ENCODE measurements at places on chromosomes 7 and 10.
A peak's percentile ranks its signal among the peaks of the same experiment; 100 is the strongest.

GRCh38 chr10:102501201-102502028 lies 1.1 kb downstream of the ACTR1A start:
- DNase-seq: no peak

DNA sequence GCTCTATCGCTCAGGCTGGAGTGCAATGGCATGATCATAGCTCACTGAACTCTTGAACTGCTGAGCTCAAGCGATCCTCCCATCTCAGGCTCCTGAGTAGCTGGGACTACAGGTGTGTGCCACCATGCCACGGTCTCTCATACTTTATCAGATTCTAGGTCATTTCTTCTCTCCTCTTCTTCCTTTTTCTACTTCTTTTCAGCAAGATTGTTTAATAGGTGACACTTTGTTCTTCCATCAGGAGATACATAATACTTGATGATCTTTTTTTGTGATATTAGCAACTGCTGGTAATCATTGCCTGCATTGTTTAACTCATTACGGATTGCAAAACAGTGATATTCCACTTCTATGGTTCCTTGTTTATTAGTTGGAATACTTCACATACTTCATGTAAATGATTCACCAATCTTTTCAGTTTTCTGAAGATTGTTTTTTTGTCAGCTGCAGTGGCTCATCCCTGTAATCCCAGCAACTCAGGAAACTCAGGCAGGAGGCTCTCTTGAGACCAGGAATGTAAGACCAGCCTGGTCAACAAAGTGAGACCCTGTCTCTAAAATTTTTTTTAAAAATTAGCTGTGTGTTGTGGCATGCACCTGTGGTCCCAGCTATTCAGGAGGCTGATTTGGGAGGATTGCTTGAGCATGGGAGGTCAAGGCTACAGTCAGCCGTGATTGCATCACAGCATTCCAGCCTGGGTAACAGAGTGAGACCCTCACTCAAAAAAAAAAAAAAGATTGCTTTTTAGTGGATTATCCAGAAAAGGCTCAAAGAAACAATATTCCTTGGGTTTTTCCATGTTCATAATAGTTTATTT lies 36.2 kb upstream of the CHST3 start:
- DNase-seq: no peak

- DNase-seq: peak; percentile 53
Measured at GRCh38 chr7:94655848-94656657, at the start of gene SGCE. Gene SGCE (minus strand): TSS chr7:94656133. CDS start chr7:94656098, 35 bp downstream.

DNA sequence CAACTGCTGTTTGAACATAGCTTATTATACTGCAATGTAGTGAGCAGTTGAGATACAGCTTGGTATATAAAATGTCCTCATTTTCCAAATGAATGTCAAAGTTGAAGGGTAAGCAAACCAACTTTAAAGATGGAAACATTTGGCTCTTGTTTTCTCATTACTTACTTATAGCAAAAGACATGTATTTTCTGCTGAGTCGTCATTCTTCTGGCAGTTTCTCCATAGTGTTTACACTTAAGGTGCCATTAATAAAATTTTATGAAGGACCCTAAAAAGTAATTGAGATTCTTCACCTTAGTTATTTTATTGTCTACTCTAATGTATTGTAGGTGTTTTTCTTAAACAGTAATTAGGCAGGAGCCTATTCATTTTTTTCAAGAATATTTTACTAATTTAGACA lies 68.6 kb downstream of the INSYN2A start:
- DNase-seq: no peak

- no peak for DNase-seq
Measured at GRCh38 chr10:67819768-67820204, 18.2 kb downstream of the DNAJC12 start.

DNA sequence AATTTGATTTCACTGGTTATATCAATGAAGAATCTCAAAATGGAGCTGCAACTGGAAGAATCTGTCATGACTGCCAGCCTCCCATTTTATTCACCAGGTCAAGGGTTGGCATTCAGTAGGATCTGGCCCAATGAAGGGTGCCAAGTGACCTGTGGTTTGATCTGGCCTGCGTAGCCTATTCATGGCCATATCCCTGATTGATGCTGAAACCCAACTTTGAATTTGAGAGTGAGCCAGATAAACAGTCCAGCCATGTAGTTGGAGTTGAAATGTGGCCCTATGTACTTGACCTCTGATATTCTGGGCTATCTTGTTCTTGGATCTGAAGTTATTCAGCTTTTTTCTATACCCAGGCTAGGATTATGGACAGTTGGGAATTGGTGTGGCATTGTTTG lies 1.5 kb downstream of the MKLN1 start:
- no peak for DNase-seq

GRCh38 chr7:120944826-120945562 lies 5.6 kb upstream of the ING3 start:
- no peak for DNase-seq

DNA sequence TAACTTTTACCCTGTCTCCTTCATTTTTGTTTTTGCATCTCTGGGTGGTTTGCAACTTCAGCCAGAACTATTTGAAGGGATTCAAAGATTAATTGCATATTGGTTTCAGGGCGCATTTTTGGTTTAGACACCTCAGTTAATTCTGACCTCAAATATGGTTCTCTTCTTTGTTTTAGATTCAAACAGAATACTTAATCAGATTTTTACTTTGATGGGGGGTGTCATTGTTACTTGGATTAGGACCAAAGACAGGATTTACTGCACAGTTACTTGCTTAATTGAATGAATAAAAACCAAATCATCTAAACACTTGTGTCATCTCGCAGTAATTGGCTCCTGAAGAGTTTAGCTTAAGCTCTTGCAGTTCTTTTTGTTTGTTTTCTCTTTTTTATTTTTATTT lies 100.9 kb downstream of the PHTF2 start:
- no peak for DNase-seq

DNA sequence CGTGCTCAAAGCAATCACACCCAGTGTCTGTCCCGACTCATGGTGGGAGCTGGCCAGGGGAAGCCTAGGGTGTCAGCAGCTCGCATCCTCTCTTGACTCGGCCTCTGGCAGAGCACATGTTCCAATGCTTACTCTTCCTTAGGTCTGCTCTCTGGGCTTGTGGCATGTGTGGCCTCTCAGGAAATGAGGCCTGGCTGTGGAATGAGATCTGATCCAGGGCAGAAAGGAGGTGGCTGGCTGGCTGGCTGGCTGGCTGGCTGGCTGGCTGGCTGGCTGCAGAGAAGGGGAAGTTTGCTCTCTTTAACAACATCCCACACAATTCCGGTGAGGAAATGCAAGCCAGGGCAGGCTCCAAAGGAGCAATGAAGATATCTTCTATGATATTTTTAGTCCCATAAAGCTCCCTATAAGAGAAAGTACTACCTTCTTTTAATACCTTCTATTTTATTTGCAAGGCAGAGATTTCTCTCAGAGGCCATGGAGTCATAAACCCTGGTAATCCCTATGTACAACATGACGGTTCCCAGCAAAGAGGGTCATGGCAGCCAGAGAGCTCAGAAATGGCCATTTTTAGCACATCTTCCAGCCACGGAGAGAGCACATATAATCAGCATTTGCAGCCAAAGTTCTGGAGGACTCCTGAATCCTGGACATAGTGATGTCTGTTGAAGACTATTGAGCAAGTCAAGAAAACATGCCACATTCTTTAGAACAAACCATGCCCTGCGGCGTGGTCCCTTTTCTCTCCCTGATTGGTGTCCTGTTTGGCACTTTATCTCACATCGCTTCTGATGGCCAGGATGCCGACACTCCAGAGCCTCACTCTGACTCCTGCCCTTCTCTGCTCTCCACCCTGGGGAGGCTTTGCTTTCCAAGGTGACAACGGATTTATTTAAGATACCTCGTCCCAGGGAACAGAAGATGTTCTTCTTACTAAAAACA lies 153.7 kb downstream of the FANK1 start:
- no peak for DNase-seq

GRCh38 chr10:17792991-17793390 lies 16.2 kb upstream of the MRC1 start:
- no peak for DNase-seq

DNA sequence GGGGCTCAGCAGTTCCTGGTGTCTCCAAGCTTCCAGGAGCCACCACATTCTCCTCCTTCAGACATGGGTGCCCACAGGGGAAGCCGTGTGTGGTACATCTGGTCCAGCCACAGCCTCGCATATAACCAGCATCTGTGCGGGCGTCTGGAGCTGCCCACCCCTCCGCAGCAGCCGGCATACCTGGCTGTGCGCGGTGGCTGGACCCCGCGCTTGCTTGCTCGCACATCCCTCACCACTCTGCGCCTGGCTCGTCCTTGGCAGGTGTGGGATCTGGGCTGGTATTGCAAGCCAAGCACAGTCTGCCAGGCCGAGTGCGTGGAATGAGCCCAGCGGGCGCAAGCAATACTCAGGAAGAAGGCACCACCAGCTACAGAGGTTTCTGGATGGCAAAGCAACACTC lies 117.7 kb upstream of the MBL2 start:
- no peak for DNase-seq

GRCh38 chr7:1247527-1248041 lies 14.9 kb downstream of the UNCX start:
- no peak for DNase-seq

DNA sequence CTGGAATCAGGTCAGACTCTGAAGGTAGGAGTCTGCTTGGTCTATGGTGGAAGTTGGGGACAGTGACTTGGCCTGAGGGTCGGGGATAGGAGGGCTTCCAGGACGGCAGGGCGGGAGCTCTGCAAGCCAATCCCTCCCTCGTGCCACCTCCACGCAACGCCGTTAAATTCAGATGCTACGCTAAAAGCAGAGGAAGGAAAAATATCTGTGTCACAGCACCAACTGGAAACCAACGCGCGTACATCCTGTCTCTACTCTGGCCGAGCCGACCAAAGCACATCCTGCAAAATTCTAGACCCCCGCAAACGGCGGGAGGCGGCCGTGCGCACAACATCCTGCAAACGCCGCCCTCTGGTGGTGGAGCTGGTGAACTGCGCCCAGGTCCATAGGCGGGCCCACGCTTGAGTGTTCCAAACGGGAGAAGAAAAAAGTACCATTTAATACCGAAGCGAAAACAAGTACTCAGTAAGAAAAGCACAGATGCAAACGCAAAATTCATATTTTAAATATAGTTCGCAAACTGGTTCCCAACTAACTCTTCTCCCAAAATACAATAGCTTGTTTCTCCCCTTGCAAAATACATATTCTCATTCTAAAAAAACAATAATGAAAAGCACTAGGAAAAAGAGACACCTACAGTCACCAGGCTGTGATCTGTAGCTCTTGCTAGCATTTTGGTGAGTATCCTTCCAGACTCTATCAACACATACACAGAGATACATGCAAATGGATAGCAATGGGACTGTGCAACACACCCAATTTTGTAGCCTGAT lies 45.7 kb upstream of the HSPA12A start:
- peak; percentile 72 for DNase-seq

- DNase-seq: peak; percentile 26
Measured at GRCh38 chr10:119498889-119499676, 43.4 kb downstream of the RGS10 start.

DNA sequence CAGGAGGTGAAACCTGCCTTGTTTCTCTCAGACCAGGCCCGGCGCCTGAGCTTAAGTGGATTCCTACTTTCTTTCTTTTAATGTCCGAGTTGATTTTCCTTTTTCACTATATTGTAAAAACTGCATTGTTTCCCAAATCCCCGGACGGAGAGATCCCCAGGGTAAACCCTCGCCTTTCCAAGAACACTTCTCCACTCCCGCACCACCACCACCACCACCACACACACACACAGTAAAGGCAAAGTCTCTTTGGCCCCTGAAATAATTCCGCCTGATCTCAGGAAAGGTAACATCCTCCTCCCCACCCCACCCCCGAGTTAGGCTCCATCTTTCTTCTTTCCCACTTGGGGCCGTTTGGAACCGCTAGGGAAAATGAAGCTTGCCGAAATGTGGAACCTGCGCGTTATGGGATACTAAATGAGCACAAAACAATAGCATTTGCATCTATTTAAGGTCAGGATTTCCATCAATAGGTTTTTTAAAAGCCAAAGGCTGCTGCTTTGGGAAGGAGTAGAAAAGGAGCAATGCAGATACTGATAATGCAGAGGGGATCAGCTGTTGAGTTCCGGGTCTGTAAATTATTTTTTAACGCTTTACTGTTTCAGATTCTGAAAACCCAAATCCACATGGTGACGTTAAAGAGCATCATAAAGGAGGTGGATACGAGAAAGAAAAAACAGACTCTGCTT lies 2.5 kb downstream of the HPSE2 start:
- DNase-seq: no peak

DNA sequence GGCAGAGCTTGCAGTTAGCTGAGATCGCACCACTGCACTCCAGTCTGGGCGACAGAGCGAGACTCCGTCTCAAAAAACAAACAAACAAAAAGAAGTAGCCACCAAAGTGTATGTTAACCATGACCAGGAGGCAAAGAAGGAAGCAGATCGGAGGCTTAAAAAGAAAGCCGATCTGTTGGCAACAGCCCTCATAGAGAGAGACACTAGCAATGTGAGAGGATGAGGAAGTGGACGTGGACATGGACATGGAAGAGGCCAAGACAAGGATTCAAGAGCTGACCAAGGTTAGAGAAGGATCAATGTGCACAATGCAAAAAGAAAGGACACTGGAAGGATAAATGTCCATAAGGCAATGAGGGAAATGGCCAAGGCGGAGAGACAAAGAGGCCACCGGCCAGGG lies 14.9 kb upstream of the ADCK2 start:
- DNase-seq: no peak

GRCh38 chr10:92990615-92991014 lies 70.0 kb upstream of the CYP26C1 start:
- peak; percentile 3 for DNase-seq

- no peak for DNase-seq
Measured at GRCh38 chr7:140084142-140084655, 21.4 kb upstream of the PARP12 start.

DNA sequence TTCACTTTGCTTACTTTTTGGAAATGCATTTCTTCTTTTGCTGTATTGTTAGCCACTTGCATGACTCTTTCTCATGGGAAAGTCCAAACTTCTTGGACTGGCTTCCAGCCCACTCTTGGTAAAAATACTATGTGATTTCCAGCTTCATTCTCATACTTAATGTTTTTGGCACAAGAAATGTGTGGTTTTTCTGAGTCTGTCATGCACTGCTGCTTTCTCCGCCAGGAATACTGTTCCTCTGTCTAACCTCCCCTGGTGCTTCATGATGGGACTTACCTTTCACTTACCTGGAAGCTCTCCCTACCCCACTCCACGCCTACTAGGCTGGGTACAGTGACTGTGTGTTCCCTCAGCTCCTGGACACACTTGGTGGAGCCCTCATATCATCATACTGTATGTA lies 18.7 kb downstream of the MGAM2 start:
- DNase-seq: no peak

DNA sequence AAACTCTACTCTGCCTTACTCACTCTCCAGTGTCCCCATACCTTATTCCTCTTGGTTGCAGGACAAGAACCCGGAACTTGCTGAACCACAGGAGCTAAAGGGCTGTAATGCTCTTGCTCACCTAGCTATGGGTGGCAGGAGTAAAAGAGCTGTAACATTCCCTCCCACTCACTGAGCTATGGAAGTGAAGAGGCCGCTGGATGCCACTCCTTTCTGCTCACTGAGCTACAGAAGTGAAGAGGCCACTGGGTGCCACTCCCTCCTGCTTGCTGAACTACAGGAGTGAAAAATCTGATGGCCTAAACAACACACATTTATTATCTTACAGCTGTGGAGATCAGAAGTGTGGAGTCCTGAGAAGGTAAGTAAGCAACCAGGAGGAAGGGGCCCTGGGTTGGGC lies 17.5 kb downstream of the MRPS24 start:
- DNase-seq: no peak

GRCh38 chr10:1575481-1576244 lies 161.7 kb downstream of the ADARB2 start:
- no peak for DNase-seq

- no peak for DNase-seq
Measured at GRCh38 chr10:34581801-34582532, 233.1 kb downstream of the PARD3 start.

All from activated naive CD4-positive, alpha-beta T cell treated with Interleukin-2 at 50 U/mL for 16 hours (primary cell).